ENCODE measurements at places on chromosomes 3 and 15. TPM values are rescaled to one million over a fixed set of nuclear protein-coding genes. Genes with fewer than 3 reads are reported as not detected.

Gene AADACL2
- not detected for total RNA-seq

Gene LRRC28
- total RNA-seq: 19.4 TPM

Gene GOLGA6B
- total RNA-seq: not detected

Gene DPPA2
- total RNA-seq: not detected

Gene C2CD4A
- 0.09 TPM for total RNA-seq

Gene MITF
- 0.81 TPM for total RNA-seq

Gene CCRL2
- 3.0 TPM for total RNA-seq

Gene NMB
- total RNA-seq: 5.2 TPM

Gene IL17RB
- 2.1 TPM for total RNA-seq

Gene CHRM5
- total RNA-seq: not detected

Gene EFCC1
- total RNA-seq: 0.11 TPM

- H3K36me3 ChIP-seq: no peaks in the 10 kb centered on the region
- H3K27me3 ChIP-seq: no peaks in the 10 kb centered on the region
- H3K27ac ChIP-seq: no peak overlapping the region
- H3K4me1 ChIP-seq: no peaks in the 10 kb centered on the region
- no peak overlapping the region for H3K4me3 ChIP-seq
These were observed 33.4 kb downstream of the PRICKLE2 start for GRCh38 chr3:64191822-64192221.

DNA sequence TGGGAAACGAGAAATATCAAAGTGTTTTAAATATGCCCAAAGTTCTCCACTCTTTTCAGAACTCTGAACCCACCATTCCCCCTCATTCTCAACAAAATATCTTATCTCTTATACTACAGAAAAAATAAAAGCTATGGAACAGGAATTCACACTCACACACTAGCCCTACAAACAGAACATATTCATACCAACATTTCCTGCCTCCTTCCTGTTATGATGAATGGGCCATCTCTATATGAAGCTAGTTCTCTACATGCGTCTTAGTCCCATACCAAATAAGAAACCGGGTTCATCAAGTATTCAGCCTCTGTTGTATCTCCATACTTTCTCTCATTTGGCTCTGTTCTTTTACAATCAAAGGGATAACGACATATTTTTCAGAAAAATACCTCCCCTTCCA is 72.6 kb downstream of the PLSCR2 start:
- H3K36me3 ChIP-seq: no peaks in the 10 kb centered on the region
- H3K4me1 ChIP-seq: no peaks in the 10 kb centered on the region
- no peak overlapping the region for H3K4me3 ChIP-seq
- no peak for DNase-seq
- no peaks in the 10 kb centered on the region for H3K27me3 ChIP-seq
- H3K27ac ChIP-seq: no peak overlapping the region

DNA sequence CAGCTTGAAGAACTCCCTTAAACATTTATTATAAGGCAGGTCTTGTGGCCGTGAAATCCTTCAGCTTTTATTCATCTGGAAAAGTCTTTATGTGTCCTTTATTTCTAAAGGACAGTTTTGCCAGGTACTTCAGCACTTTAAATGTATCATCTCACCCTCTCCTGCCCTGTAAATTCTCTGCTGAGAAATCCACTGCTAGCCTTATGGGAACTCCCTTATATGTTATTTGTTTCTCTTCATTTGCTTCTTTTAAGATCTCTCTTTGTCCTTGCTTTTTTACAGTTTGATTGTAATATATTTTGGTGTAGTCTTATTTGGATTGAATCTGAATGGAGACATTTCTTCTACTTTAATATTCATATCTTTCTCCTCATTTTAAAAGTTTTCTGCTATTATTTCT is 86.7 kb upstream of the RBMS3 start:
- no peaks in the 10 kb centered on the region for H3K4me1 ChIP-seq
- no peak for DNase-seq
- H3K4me3 ChIP-seq: no peak overlapping the region
- H3K27me3 ChIP-seq: no peaks in the 10 kb centered on the region

DNA sequence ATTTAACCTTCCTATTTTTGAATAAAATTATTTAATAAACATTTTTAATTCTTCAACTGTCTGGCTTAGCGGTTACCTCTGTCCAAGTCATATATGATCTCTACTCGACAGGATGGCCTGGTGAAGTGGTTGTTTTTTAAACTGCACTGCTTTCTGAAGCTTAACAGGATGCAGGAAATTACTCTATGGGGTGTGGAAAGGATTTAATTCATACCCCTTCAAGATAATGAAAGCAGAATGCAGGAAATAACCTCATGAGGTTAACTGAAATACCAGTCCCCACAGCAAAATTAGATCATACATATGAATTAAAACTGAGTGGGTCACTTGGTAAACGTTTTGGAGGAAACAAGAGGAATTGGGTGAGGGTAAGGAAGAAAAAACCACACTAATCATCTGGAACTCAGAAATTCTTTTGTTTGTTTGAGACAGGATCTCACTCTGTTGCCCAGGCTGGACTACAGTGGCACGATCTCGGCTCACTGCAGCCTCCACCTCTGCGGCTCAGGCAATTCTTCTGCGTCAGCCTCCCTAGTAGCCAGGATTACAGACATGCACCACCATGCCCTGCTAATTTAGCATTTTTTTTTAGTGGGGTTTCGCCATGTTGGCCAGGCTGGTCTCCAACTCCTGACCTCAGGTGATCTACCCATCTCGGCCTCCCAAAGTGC is 50.1 kb downstream of the LYSMD4 start:
- H3K27ac ChIP-seq: no peak overlapping the region
- H3K4me1 ChIP-seq: peaks cover 18% of the 10 kb centered on the region
- no peaks in the 10 kb centered on the region for H3K36me3 ChIP-seq
- H3K4me3 ChIP-seq: no peak overlapping the region
- H3K27me3 ChIP-seq: no peaks in the 10 kb centered on the region
- peak; percentile 17 for DNase-seq

DNA sequence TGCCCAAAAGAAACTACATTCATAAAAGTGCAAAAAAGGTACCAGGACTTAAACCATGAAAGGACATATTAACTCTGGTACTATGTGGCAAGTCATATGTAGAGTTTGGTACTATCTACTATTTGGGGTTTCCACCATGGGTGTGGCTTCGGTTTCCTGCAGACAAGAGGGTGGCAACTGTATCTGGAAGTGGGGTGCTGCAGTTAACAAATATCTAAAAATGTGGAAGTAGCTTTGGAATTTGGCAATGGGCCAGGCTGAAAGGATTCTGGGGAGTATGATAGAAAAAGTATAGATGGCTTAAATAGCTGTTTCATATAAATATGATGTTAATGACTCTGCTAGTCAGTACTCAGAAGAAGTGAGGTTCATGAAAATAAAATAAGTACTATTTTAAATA is 44.0 kb downstream of the PLSCR2 start:
- no peaks in the 10 kb centered on the region for H3K27me3 ChIP-seq
- no peak for DNase-seq
- no peaks in the 10 kb centered on the region for H3K36me3 ChIP-seq
- H3K4me1 ChIP-seq: no peaks in the 10 kb centered on the region
- no peak overlapping the region for H3K4me3 ChIP-seq

DNA sequence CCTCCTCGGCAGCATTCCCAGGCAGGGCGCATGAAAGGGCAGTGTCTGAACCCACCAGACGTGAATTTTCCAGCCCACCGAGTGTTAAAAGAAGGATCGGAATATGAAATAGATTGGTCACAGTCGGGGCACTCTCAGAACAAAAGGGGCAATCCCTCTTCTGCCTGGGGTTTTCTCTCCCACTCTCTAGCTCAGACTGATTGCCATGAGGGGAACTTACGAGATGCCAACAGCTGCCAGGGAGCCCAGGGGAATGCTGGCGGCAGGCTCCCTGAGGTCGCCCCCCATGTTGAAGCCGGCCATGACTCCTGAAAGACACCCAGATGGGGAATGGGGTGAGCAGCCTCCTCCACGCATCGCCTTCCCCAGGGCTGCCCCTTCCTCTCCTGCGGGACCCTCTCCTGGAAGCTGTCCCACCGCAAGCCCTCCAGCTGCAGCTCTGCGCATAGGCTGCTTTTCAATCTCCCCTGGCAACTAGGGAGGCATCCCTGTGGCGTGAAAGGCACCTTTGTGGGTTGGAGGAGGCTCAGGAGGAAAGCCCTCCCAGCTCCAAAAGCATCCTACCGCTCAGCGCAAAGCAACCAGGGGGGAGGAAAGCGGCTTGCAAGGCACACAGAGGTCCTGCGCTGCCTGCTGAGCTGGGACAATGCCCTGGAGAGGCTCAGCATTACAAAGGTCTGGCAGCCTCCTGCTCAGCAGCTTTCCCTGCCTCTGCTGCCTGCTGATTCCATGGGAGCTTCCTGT is 64.8 kb upstream of the HEG1 start:
- H3K27ac ChIP-seq: no peak overlapping the region
- no peak for DNase-seq
- H3K4me1 ChIP-seq: peaks cover 40% of the 10 kb centered on the region
- no peaks in the 10 kb centered on the region for H3K36me3 ChIP-seq

GRCh38 chr3:32403663-32404062 is 12.0 kb downstream of the CMTM7 start:
- no peaks in the 10 kb centered on the region for H3K27me3 ChIP-seq
- H3K4me3 ChIP-seq: no peak overlapping the region
- no peak overlapping the region for H3K27ac ChIP-seq
- H3K4me1 ChIP-seq: peaks cover 51% of the 10 kb centered on the region
- no peak for DNase-seq

GRCh38 chr3:14126017-14126886 is 1.4 kb downstream of the TMEM43 start:
- H3K36me3 ChIP-seq: peaks cover 32% of the 10 kb centered on the region
- peak overlapping the region; percentile 94 for H3K27ac ChIP-seq
- DNase-seq: no peak
- peaks cover 34% of the 10 kb centered on the region for H3K4me1 ChIP-seq
- no peaks in the 10 kb centered on the region for H3K27me3 ChIP-seq

DNA sequence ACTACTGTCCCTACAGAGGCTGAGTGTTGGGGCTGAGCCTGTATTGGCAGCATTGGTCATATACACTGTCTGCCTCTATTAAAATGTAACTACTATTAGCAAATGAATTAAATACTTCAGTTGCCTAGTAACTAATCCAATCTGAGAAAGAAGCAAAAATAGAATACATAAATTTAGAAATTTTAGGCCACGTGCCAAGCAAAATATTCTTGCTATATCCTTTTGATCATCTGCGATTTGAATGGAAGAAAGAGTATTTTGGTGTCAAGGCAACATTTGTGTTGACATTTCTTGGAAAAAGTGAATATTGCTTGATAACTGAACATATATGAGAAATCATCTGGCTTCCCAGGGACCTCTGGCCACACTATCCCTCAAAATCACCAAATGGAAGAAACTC is 148.2 kb upstream of the TOPAZ1 start:
- H3K4me1 ChIP-seq: no peaks in the 10 kb centered on the region
- no peak for DNase-seq
- no peaks in the 10 kb centered on the region for H3K27me3 ChIP-seq
- no peak overlapping the region for H3K27ac ChIP-seq

DNA sequence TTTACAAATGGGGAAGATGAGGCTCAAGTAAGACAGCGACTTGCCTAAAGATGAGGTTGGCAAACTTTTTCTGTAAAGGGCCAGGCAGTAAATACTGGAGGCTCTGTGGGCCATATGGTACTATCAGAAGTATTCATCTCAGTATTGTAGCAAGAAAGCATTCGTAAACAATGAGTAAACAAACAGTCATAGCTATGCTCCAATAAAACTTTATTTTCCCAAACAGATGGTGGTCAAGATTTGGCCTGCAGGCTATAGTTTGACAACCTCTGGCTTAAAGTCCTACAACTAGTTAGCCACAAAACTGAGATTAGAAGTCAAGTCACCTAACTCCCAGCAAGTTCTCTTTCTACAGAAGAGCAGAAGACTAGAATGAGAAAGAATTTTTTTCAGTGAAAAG is 177.0 kb upstream of the NECTIN3 start:
- H3K36me3 ChIP-seq: no peaks in the 10 kb centered on the region
- no peak overlapping the region for H3K27ac ChIP-seq
- H3K4me1 ChIP-seq: no peaks in the 10 kb centered on the region
- no peak overlapping the region for H3K4me3 ChIP-seq
- H3K27me3 ChIP-seq: no peaks in the 10 kb centered on the region
- DNase-seq: no peak

DNA sequence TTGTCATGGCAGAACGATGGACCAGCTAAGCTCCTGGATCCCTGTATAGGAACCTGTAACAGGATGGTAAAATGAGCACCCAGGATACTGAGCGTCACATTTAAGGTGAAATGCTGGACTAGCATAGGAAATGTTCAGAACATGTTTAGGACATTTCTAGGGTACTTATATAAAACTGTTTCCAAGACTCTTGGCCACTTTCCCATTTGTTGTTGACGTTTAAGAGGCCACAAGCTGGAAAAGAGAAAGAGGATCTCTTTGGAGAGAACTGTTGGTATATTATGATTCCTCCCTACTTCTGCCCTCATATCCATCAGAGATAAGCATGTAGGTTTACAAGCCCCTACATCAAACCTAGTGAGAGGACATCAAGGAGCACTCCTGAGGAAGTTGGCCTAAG is 57.5 kb downstream of the SCN11A start:
- DNase-seq: no peak
- no peak overlapping the region for H3K27ac ChIP-seq
- H3K4me3 ChIP-seq: no peak overlapping the region
- H3K36me3 ChIP-seq: no peaks in the 10 kb centered on the region
- H3K4me1 ChIP-seq: no peaks in the 10 kb centered on the region
- H3K27me3 ChIP-seq: peaks cover 3% of the 10 kb centered on the region

DNA sequence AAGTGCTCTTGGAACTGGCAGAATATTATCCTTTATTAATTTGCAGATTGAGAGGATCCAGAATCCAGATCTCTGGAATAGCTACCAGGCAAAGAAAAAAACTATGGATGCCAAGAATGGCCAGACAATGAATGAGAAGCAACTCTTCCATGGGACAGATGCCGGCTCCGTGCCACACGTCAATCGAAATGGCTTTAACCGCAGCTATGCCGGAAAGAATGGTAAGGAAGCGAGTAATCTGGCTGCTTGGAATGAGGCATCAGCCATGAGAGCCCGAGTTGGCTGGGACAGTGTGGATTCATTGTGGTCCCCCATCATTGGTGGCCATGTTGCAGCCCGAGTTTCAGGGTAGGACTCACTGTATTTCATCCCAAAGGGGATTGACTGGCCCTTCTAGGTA is 47.1 kb downstream of the PARP14 start:
- no peak overlapping the region for H3K4me3 ChIP-seq
- H3K4me1 ChIP-seq: no peaks in the 10 kb centered on the region
- no peak for DNase-seq
- no peaks in the 10 kb centered on the region for H3K36me3 ChIP-seq
- H3K27ac ChIP-seq: no peak overlapping the region

All from CD8-positive, alpha-beta memory T cell (primary cell).